ENCODE measurements at places on chromosomes 11 and 22.

- no peaks in the 10 kb centered on the region for H3K27me3 ChIP-seq
- no peak for DNase-seq
- no peak overlapping the region for H3K27ac ChIP-seq
- no peaks in the 10 kb centered on the region for H3K36me3 ChIP-seq
- no peak overlapping the region for H3K4me3 ChIP-seq
- no peaks in the 10 kb centered on the region for H3K4me1 ChIP-seq
Measured at GRCh38 chr11:32885556-32885955, 7.1 kb upstream of the QSER1 start.

GRCh38 chr11:88402784-88403183 lies 65.2 kb upstream of the CTSC start:
- H3K27ac ChIP-seq, result no peak overlapping the region
- no peak for DNase-seq
- H3K4me1 ChIP-seq, result peaks cover 7% of the 10 kb centered on the region
- H3K4me3 ChIP-seq, result no peak overlapping the region
- H3K36me3 ChIP-seq, result no peaks in the 10 kb centered on the region

GRCh38 chr11:15159085-15159484 lies 44.4 kb downstream of the INSC start:
- no peaks in the 10 kb centered on the region for H3K4me1 ChIP-seq
- H3K4me3 ChIP-seq, result no peak overlapping the region
- no peak for DNase-seq

DNA sequence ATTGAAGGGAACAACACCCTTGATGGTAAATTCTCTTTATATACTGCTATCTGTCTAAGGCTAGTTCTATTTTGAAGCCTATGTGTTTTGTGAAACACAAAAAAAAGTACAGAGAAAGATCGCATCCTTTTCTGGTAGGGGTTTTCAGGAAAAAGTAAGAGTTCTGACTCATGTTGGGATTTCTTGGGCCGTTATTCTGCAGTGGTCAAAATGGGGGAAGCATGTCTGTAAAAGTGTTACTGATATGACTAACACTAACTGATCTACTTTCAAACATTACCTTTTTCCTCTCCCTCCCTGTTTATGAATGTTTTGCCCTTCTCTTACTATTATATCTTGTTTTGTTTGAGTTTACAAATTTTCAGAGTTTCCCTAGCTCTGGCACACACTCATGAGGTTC lies 53.9 kb downstream of the CTNND1 start:
- no peak overlapping the region for H3K4me3 ChIP-seq
- no peak overlapping the region for H3K27ac ChIP-seq
- H3K27me3 ChIP-seq, result no peaks in the 10 kb centered on the region
- no peaks in the 10 kb centered on the region for H3K4me1 ChIP-seq
- H3K36me3 ChIP-seq, result no peaks in the 10 kb centered on the region
- no peak for DNase-seq

GRCh38 chr11:85705800-85706199 lies 19.8 kb upstream of the CCDC89 start:
- H3K36me3 ChIP-seq, result no peaks in the 10 kb centered on the region
- no peaks in the 10 kb centered on the region for H3K27me3 ChIP-seq
- H3K27ac ChIP-seq, result no peak overlapping the region
- no peak overlapping the region for H3K4me3 ChIP-seq
